ENCODE measurements at places on chromosomes 6 and 20.
A peak's percentile ranks its signal among the peaks of the same experiment; 100 is the strongest.

GRCh38 chr20:59576216-59576953, 28.0 kb upstream of the PHACTR3 start:
- DNase-seq: no peak

DNA sequence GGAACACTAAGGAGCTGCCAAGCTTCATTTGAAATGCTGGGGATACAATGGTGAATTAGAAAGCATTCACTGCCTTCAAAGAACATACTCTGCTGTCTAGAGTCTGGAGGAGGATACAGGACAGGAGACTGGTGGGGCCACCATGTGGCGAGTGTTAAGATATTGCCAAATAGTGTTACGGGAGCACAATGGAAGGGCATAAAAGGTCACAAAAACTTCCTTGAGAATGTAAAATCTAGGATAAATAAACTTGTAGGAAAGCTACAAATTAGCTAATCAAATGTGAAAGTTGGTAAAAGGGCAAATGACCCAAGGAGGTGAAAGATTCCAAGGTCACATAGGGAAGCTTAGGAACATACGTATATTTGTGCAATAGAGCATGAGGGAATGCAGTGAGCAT, 271.7 kb downstream of the RFPL4B start:
- DNase-seq: peak; percentile 39

DNA sequence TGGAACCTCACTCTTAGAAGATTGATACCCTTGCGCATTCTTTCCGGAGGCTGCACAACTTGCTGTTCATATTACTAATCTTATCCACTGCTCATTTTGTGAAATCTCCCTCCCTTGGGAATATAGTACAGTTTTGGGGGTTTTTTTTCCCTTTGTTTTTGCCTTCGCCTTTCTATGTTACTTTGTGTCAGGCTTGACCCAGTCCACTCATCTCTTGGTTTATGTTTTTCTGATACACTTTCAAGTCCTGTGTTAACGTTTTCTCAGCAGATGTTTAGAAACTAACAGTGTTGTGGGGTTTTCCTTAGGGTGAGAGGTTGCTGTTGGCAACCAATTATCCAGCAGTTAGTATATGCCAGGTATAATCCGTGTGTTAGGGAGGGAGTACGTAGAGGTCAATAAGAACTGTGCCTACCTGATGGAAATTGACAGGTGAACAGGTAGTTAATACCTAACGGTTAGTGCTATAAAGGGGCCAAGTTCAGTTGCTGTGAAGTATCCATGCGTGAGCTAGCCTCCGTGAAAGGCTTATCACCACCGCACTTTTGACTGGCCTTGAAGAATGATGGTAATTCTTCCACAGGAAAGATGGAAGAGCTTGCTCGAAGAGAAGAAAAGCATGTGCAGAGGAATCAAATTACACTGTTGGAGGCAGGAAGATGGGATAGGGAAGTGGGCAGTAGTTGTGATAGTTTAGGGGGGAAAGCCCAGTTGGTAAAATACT, 1.4 kb downstream of the NFYA start:
- peak; percentile 20 for DNase-seq

- DNase-seq: no peak
Measured at GRCh38 chr20:49563015-49563980, 4.6 kb downstream of the PTGIS start.

DNA sequence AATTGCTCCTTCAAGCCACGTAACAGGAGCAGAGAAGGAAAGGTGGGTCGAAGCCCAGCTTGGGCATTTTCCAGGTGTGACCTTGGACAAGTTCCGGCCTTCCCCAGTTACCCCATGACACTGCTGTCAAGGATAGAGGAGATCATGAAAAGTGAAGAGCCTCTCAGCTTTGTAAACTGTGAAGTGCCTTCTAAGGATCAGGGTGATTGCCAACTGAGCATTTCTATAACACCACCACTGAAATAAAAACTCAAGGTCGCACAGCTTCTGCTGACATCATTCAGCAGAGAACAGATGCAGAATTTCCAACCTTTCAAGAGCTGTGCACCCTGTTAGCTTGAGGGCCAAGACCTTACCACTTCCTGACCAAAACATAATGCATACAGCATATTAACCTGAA, 24.0 kb upstream of the ZMYND8 start:
- DNase-seq: no peak

DNA sequence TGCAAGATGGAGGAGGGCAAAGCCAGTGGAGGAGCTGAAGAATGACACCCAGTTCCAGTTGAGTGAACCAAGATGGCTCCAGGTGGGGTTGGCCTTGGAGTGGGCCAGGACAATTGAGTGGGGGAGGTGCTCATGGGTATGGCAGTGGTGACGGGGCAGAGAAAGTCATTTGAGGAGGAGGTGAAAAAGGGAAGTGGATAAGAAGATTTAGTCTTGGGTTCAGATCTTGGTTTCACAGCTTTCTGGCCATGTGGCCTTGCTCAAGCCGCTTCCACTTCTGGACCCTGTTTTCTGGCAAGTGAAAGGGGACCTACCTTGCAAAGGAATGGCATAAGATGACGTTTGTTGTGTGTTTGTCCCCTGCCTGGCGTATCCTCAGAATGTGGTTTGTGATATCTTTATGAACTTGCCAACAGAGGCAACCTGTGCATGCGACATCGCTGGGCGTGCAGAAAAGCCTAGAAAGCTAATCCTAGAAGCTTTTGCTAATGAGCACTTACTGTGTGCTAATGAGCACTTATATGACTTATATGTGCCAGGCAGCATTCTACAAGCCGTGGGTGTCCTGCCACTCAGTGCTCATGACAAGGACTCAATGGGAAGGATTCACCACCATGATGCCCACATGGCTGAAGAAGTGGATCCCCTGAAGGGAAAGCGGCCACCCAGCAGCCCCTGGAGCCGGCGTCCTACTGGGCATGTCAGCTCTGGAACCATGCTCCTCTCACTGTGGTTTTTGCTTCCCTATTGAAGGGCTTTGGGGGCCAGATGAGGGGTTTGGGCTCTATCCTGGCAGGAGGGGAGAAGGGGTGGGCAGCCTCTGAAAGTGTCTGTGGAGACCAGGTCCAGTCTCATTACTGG, 23.6 kb upstream of the STX16 start:
- DNase-seq: no peak

- DNase-seq: peak; percentile 95
Measured at GRCh38 chr6:15329197-15329671, 83.4 kb downstream of the JARID2 start.

- no peak for DNase-seq
Measured at GRCh38 chr20:37866051-37866450, 36.9 kb upstream of the VSTM2L start.

DNA sequence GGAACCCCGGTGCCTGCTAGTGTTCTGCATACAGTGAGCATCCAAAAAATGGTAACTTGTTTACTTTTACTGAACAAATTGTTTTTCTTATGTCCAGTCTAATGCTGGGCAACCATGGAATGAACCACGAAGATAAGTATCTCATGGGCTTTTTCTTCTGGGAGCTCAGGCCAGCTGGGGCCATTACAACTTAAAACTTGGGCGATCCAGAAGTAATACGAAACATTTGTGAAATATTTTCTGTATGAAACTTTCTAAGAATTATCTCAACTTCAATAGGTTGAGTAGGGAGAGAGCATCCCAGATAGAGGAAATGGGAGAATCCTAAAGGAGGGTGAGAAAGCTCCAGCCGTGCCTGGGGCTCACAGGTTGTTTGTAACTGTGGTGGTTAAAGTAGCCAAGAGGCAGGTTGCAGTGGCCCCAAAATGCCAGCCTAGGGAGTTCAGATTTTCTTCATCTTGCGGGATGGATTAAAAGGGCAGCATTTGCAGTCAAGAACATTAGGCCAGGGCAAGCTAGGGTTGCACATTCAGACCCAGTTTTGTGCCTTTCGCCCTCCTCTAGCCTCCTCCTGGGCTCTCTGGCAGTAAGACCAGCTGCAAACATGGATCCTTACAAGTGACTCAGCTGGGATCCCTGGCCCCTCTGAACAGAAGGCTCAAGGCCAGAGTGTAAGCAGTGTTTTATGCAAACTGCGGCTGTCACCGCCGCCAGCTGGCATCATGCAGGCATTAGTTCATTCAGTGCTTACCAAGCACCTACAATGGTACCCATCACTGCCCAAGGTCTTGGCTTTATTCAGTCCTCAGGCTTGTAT, 41.5 kb downstream of the ELMO2 start:
- DNase-seq: no peak

- DNase-seq: peak; percentile 87
Measured at GRCh38 chr20:496126-496696, 33.9 kb upstream of the TBC1D20 start.

DNA sequence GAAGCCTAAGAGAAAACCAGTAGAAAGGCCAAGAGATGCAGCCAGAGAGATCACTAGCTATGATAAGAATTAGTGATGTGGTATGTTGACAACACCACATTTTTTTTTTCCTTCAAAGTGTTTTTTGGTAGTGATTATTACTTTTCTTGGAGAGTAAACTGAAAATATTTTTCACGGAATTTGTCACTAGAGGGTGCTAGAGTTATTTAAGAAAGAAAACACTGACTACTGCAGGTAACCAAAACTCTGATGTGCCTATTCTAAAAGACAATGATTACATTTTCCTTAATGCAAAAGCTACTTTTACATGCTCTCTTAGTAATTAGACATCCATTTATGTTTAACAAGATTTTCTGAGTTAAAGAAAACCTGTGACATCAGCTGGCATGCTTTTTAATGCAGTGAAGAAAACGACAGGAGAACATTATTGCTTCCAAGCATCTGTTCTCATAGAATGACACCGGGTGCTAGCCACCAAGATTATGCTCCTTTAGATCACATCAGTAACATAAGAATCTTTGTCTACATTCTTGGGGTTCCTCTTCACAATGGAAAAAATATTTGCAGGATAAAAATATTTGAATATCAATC, 28.8 kb downstream of the RWDD2A start:
- peak; percentile 53 for DNase-seq

DNA sequence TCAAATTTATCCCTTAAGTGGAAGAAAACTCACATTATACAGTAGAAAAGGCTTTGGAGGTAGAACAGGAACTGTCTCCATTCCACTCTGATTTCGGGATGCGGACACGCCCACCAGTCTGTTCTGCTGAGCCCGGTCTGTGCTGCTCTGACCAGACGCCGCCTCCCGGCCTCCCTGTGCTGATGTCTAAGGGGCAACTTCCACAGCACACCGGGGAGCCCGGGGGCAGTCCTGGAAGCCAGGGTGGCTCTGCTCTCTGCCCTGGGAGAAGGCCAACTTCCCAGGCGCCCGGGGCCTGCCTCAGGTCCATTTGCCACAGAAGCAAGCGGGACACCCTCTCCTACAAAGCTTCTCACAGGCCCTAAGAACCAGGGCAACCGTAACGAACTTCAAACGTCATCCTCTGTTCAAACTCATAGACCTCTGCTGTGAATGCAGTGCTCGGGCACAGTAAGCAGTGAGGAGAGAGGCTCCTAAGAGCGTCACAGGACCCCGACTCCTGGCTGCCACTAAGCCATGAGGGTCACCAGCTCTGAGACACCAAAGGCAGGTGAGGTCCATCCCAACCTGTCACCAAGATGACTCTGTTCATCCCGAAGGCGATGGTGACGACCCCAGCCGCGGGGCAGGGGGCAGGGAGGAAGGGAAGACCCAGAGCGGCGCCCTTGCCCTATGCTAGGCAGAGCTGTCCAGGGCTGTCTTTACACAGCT, 5.6 kb downstream of the TAF4 start:
- no peak for DNase-seq

GRCh38 chr6:99967052-99967451, 27.0 kb downstream of the MCHR2 start:
- DNase-seq: no peak

- no peak for DNase-seq
Measured at GRCh38 chr6:31837369-31838113, 10.0 kb downstream of the HSPA1B start.

- DNase-seq: no peak
Measured at GRCh38 chr6:110211753-110212152, 31.5 kb downstream of the CDC40 start.

DNA sequence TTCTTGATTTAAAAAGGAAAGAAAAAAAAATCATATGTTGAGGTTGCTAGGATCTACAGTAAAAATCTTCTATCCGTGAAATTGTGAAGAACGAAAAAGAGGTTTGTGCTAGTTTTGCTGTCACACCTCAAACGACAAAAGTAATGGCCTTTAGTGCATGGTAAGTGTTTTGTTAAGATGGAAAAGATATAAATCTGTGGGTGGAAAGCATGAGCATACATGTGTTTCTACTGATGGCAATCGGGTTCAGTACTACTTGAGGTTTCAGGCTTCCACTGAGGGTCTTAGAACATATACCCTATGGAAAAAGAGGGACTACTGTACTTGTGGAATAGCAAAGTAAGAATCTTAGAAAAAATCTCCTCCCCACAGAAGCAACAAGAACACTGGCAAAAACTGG, 58.0 kb downstream of the AHI1 start:
- DNase-seq: no peak

DNA sequence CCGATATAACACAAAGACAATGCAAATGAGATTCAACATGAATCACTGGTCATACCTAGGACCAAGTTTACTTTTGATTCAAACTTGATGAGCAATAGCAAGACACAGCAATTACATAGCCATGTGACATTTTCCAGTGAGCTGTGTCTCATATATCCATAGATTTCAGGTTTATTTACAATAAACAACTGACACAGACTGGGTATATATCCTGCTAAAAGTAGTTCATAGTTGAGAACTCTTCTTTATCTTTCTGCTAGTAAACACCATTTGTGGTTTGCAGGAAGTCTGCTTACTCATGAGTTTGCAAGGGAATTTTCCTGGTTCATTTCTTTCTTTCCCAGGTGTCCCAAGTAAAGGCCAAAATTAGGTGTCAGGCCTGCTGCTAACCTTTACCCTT, 343.4 kb downstream of the KIF16B start:
- no peak for DNase-seq

DNA sequence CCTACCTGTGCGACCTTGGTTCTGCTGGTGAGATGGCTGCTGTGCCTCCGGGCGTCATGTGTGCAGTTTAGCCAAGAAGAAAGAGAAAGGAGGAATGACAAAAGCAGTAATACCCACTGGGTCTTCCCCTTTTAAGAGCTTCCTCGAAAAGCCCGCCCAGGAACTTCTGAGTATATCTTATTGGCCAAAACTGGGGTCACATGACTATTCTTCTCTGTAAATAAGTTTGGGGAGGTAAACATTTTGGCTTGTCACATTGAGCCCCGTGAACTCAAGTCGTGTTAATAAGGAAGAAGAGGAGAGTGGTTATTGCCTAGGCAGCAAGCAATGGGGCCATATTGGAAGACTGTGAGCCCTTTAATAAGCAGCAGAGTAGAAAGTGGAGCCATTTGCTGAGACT, 130.4 kb upstream of the ECI2 start:
- no peak for DNase-seq

DNA sequence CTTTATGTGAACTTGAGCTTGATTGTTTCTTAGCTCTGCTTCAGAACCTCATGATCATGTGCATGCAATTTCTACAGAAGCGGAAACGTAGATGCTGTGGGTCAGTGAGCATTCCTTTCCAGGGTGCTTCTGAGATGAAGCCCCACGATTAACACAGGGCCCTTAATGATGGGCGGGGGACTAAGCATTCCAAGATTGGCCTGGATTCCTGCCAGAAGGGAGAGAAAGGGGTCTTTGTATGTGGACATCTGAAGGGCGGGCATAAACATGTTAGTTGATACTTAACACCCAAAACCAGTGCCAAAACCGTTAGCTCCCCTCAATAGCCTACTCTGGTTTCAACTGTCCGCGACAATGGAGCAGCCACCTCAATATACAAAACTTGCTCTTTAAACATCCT, 46.9 kb upstream of the POU3F2 start:
- DNase-seq: no peak
